ENCODE measurements at places on chromosomes 1 and 21. TPM values are rescaled to one million over a fixed set of nuclear protein-coding genes. Genes with fewer than 3 reads are reported as not detected.

Gene C1orf185
- not detected for total RNA-seq

- no peak for DNase-seq
These were observed 12.9 kb upstream of the MPC2 start for GRCh38 chr1:167949785-167950184.

Gene CFHR1
- total RNA-seq: not detected

Gene S1PR1
- total RNA-seq: 10.1 TPM

- DNase-seq: peak; percentile 52
These were observed 73.8 kb downstream of the MTR start for GRCh38 chr1:236868625-236869467.

GRCh38 chr21:35401476-35401875 lies 352.4 kb upstream of the RUNX1 start:
- no peak for DNase-seq

Gene PIGM
- total RNA-seq: 4.9 TPM

GRCh38 chr1:66296370-66296769 lies 237.6 kb upstream of the SGIP1 start:
- no peak for DNase-seq

GRCh38 chr1:20589331-20590278 lies 708 bp downstream of the CDA start:
- peak; percentile 22 for DNase-seq

- DNase-seq: no peak
These were observed 558 bp upstream of the PGD start for GRCh38 chr1:10398278-10398733.

DNA sequence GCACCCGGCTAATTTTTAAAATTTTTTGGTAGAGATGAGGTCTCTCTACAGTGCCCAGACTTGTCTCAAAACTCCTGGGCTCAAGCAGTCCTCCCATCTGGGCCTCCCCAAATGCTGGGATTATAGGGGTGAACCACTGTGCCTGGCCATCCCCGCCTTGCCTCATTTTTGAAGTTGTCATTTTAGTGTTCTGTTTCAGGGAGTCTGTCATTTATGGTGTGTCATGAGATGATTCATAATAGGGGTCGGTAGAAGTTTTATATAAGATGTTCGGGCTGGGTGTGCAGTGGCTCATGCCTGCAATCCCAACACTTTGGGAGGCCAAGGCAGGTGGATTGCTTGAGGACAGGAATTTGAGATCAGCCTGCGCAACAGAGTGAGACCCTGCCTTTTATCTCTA lies 8.5 kb downstream of the PRCC start:
- no peak for DNase-seq

DNA sequence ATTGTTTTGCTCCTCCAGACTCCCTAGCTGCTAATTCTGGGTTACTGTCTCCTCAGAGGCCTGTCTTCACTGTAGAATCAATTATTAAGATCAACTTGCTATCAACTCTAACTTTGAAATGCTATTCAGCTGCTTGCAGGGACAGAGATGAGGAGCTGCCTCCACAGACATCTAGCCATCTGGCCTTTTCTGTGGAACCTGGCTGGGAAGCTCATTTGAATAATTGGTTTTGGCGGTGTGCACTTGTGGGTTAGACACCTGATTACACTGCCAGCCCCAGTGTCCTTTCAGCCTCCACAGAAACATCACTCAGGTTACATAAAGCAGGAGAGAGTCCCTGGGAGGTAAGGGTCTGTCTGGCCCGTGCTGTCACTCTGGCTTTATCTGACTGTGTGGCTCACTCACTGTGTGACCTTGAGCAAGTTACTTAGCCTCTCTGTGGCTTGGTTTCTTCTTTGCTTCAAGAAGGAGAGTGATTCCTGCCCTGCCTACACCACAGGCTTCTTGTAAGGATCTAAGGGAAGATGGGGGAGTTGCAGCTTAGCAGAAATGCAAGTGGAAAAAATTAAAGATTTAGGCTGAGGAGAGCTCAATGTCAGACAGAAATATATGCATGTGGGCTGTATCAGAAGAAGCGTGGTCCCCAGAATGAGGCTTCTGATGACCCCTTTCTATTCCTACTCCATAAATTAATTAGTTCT lies 131.6 kb downstream of the BEND5 start:
- DNase-seq: no peak

DNA sequence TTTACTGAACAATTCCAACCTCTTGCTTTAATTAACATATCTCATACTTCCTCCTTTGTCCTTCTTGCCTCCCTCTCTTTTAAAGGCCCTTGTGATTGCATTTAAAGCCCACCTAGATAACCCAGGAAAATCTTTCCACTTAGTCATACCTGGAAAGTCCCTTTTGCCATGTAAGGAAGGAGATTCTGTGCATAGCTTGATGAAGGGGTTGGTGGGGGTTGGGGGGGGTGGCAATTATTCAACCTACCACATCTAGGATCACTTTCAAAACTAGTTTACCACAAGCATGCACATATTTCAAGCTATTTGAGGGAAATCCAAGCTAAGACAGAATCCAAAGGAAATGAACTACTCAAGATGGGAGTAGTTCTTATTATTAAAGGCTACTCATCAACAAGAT lies 249.1 kb upstream of the PTBP2 start:
- DNase-seq: no peak

All from body of pancreas (tissue), 4 donors.